ENCODE measurements at places on chromosomes 4 and X.

DNA sequence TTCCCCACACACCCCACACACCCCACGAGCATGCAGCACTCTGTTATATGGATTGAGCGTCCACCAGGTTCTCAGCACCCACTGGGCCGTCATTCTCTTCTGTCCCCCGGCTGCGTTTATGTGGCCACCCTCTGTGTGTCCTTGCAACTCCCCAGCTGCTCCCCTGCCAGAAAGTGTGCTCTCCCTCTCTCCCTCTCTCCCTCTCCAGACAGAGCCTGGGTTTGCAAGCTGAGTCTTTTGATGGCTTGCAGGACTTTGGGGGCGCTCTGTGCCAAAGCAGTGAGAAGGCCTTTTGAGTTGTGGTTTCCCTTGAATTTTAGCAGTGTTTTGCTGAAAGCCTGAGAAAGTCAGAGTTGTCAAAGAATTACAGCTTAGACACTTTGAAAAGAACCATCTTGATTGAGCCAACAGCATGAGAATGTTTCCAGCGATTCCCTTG lies 173.5 kb downstream of the DCLK2 start:
- DNase-seq = no peak

GRCh38 chr4:89413518-89413917 lies 105.9 kb upstream of the GPRIN3 start:
- DNase-seq = no peak

DNA sequence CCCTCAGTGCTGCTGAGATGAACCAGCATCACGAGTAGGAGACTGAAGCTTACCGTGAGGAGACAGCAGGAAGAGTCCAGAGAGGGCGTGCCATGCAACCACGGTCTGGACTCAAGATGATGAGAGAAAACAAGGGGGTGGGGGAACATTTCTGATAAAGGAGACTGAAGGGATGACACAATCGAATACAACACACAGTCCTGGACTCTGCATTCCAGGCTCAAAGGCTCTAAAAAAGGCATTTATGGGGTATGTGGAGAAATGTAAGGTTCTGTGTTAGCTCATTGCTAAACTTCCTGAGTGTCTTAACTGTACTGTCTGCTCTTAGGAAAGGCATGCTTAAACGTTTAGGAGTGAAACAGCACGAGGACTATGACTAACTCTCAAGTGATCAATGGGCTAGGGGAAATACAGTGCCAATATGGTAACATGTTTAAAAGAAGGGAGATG lies 20.6 kb upstream of the IRAK1 start:
- no peak for DNase-seq

GRCh38 chr4:143438710-143439109 lies 74.8 kb upstream of the SMARCA5 start:
- DNase-seq = no peak

DNA sequence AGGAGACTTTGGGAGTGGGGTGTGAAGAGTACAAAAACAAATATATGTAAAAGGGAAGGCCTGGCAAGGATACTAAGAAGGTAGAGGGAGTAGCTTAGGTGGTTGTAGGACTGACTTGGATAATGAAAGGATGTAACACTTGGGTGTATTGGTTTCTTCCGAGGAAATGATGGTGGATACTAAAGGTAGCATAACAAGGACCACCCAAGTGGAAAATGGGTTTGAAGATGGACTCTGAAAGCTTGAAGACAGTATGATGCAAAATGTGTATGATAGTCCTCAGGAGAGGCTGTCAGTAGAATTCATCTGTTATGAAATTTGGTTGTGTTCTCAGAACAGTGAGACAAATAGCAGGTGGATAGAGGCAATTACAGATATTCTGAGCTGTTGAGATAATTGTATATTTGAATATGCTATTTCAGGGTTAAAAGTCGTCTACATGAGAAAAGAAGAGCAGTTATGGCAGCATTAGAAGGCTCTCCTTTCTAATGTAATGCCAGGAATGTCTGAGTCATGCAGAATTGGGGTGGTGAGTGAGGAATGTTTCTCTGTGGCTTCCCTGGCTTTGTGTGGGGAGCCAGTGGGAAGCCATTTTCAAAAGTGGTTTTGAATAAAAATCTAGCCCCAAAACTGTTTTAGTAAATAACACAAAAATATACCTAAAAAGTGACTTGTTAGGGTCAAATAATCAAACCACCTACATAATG lies 75.6 kb downstream of the FHIP1A start:
- no peak for DNase-seq

DNA sequence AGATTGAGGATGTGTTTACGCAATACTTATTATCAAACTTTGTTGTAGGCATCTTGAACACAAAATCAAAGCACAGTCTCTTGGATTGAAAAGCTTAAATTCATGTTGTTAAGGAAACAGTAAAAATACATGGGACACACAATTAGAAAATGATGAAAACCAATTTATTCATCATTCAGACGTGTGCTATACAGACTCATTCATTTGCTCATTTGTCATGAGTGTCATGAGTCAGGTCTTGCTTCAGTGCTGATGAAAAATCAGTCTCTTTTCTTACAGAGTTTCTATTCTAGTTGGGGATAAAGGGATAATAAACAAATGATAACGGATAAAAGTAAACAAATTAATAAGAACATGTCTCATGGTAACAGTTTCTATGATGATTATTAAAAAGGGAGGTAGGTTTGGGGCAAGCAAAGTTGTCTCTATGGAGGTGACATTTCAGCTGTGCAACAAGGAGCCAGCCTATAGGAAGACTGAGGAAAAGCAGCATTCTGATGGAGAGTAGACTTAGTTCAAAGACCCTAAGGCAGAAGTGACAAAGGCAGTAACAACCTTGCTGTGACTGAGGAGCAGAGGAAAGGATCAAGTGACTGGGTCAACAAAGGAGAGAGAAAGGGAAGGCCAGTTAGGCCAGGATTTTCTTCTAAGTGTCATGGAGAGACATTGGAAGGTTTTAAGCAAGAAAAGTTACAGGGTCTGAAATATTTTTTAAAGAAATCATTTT lies 224.0 kb upstream of the HHIP start:
- no peak for DNase-seq

DNA sequence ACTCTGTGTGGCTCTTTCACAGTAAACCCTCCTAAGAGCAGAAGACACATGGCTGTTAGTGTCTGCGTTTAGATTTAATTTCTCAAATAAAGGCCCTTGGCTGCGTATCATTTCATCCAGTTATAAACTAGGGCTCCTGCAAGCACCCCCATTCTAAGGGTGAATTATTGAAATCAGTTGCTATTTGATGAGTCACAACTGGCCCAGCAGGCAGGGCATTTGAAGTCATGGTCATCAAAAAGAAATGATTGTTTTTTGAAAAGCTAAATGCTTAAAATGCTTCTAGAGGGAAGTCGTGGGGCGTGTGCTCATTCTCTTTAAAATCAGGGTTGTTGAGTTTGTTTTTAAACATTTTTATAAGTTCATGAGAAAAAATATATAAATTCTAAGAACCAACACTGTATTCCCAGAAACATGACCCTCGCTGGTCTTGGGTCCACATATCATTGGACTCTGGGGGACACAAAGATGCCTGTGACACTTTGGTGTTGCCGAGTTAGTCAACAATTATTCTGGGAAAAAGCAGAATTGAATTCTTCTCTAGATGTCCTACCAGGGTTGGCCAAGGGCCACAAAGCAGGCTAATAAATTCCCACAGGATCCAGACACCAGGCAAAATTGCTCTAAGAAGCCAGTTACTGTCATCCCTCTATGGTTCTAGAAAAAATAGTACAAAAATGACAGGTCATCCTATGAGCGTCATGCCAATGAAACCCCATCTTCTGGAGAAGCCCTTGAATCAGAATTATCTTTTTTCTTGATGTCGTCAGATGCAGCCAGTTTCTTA lies 99.5 kb upstream of the MYOZ2 start:
- DNase-seq = no peak

- DNase-seq = no peak
These were observed 81.5 kb upstream of the MAPK10 start for GRCh38 chr4:86441175-86441936.

- no peak for DNase-seq
These were observed 576.5 kb upstream of the CPXCR1 start for GRCh38 chrX:88170553-88170952.

DNA sequence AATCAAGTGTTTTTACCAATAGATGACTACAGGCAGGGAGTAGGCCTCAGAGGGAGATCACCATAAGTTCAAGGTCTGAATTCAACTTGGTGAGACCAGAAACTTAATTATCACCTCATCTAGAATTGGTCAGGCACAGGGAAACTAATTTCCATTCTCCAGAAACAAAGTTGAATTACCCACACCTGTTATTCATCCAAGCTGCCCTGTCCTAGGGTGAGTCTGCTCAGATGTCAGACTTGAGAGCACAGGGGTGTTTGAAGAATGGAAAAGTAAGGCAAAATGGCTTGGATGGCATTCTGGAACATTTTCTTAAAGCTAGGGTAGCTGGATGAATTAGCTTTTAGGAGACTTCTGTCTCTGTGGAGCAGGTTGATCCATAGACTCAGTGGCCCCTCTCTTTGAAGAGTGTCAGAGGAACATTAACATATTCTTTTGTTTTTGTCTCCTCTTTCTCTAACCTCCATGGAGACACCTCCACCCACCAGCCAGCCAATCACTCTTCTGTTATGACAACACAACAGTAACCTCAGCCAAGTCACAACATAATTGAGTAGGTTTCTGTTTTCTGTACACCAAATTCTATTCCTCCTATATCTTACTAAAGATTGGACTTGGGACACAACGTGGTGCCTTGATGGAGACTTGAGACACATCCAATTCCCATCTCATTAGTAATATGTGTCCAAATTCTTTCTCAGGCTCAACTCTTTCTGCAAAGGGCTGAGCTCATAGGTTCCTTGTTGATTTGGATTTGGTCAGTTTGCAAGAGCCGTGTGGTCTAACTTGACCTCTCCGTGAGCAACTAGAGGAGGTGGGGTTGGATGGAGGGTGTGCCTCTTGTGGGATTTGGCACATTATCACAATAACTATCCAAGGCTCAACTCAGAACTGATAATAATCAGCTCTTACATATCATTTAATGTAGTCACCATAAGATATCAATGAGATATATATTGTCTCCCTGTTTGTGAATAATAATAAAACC lies 45.1 kb downstream of the VSIG4 start:
- peak; percentile 28 for DNase-seq

DNA sequence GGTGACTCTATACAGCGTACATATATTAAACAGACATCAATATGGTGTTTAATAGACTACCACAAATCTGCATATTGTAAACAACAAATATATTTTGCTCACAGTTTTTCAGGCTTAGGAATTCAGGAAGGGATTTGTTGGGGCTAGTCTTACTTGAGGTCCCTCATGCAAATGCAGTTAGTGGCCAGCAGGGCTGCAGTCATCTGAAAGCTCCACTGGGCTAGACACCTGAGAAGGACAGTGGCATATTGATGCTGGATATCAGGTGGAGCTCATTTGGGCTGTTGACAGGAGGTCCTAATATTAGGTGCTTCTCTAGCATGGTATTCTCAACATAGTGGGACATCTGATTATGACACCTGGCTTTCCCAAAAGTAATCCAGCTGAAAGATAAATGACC lies 493.8 kb upstream of the PABPC4L start:
- no peak for DNase-seq

DNA sequence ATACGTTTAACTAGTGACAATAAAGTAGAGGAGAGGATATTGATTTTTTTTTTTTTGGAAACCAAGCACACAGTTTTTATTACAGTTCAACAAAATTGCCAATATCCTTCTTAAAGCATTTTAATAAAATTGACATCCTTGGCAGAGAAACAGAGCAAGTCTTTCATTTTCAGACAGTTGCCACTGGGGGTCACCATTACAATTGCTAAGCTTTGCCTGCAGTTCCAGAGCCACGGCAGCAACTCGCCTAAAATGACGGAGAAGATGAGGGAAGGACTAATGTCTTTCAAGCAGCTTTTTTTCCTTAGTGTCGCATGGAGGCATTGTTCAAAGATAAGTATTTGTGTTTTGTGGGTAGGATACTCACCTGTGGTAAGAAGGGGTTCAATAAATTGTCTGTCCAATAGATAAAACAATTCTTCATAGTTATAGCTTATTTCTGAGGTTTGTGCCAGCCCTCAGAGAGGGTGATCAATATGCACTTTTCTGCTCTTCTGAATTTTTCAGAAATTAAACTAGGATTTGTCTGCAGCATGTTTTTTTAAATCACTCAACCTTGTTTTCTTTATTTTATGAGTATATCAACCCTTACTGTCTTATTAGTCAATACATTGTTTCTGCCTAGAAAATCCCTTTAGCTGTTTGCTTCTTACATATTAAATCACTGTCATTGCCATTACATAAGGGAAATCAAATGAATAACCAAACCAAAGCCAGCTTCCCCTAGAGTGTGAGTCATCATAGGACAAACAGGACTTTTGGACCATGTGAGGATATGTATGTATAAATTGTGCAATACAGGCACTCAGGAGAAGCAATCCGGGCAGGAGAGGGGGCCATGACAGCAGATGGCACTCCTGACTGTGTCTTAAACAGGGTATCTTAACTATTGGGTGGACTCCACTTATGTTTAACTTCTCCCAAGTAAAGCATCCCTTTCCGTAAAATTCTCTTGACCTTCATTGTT lies 508.1 kb upstream of the ARX start:
- DNase-seq = no peak

- no peak for DNase-seq
These were observed 5.9 kb downstream of the EMCN start for GRCh38 chr4:100511896-100512295.

DNA sequence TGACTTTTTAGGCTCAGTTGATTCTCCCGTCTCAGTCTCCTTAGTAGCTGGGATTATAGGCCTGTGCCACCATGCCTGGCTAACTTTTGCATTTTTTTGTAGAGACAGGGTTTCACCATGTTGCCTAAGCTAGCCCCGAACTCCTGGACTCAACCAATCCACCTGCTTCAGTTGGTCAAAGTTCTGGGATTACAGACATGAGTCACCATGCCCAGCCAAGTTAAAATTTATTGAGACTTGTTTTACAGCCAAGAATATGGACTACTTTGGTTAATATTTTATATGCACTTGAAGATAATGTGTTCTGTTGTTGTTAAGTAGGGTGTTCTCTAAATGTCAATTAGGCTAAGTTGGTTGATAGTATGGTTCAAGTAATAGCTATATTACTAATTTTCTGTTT lies 58.7 kb downstream of the CYTL1 start:
- no peak for DNase-seq

GRCh38 chr4:110867251-110867960 lies 244.5 kb upstream of the PITX2 start:
- DNase-seq = no peak

DNA sequence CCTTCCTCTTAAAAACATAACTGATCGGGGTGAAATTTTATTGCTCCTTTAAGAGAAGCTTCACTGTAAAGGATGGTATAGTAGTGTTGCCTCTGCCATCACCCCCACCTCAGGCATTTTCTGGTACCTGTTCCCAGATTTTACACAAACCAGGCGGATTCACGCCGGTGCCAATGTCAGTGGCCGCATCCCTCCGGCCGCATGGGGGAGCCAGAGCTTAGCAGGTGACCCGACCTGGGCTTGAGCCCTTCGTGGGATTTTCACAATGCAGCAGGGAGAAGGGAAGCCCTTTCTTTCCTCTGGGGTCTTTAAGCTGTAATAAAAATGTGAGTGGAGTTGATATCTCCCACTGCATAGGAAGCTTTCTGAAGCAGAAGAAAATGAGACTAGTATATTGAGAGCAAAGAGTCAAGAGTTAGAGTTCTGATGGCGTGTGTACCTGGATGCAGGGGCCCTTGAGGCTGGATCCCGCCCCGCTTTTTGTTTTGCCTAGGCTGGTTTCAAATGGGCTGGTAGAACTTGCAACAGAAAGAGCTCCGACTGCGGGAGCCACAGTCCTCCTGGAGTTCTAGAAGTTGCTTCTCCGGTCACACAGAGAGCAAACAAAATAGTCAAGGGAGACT lies 59.4 kb downstream of the POLR2B start:
- DNase-seq = no peak

GRCh38 chr4:71944956-71945355 lies 86.8 kb upstream of the NPFFR2 start:
- DNase-seq = no peak
